CD4-positive, alpha-beta T cell (primary cell): ENCODE measurements at places on chromosomes 2 and 18. TPM values are rescaled to one million over a fixed set of nuclear protein-coding genes. Genes with fewer than 3 reads are reported as not detected.

CXCR1 gene
- 0.08 TPM for total RNA-seq

TWSG1 gene
- 2.8 TPM for total RNA-seq

HOXD10 gene
- total RNA-seq = not detected

MYO5B gene
- not detected for total RNA-seq

MOB1A gene
- 150 TPM for total RNA-seq

ICOS gene
- total RNA-seq = 98.1 TPM
